ENCODE measurements at places on chromosomes 1 and 21.

GRCh38 chr1:107750364-107750959 lies 214.5 kb downstream of the VAV3 start:
- no peaks in the 10 kb centered on the region for H3K27me3 ChIP-seq
- H3K4me3 ChIP-seq, result no peak overlapping the region
- H3K4me1 ChIP-seq, result no peaks in the 10 kb centered on the region
- H3K27ac ChIP-seq, result no peak overlapping the region
- no peak for DNase-seq

DNA sequence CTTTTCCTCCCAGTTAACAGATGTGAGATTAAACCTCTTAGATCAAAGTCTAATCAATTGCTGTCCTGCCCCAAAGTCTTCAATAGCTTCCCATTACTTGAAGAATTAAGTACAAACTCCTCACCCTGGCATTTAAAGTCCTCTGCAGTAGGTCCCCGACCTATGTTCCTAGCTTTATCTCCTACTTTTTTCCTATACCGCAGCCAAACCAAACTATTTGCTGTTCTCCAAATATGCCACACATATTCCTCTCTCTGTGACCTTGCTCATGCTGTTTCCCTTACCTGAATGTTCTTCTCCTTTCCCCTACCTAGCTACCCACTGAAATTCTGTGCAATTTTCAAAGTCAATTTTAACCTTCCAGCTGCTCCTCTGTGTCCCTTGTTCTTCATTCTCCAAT lies 14.0 kb upstream of the PPP2R5A start:
- no peak for DNase-seq
- H3K4me1 ChIP-seq, result no peaks in the 10 kb centered on the region
- H3K27ac ChIP-seq, result no peak overlapping the region
- no peak overlapping the region for H3K4me3 ChIP-seq

GRCh38 chr1:22290611-22291010 lies 147.7 kb upstream of the WNT4 start:
- H3K4me1 ChIP-seq, result no peaks in the 10 kb centered on the region
- DNase-seq, result no peak
- H3K36me3 ChIP-seq, result no peaks in the 10 kb centered on the region
- H3K4me3 ChIP-seq, result no peak overlapping the region

DNA sequence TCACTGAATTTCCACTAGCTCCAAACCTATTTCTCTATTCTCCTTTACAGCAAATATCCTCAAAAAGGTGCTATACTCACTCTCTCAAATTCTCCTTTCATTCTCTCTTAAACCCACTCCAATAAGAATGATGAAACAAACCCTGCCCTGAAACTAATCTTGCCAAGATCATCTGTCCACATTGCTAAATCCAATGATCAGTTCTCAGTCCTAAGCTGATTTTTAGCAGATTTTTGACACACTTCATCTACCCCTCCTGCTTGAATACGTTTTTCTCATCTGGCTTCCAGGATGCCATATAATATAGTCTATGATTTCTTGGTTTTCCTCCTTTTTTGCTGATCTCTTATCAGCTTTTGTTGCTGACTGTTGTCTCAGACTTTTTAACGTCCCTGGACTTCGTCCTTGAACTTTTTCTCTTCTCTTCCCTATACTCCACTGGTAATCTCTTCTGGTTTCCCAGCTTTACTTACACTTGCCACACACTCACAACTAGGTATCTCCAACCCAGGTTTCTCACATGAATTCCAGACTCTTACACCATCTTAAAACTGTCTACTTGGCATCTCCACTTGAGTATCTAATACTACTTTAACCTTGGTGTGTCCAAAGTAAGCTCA lies 35.3 kb downstream of the RERE start:
- no peak overlapping the region for H3K4me3 ChIP-seq
- peaks cover 5% of the 10 kb centered on the region for H3K4me1 ChIP-seq
- no peaks in the 10 kb centered on the region for H3K36me3 ChIP-seq
- no peaks in the 10 kb centered on the region for H3K27me3 ChIP-seq

DNA sequence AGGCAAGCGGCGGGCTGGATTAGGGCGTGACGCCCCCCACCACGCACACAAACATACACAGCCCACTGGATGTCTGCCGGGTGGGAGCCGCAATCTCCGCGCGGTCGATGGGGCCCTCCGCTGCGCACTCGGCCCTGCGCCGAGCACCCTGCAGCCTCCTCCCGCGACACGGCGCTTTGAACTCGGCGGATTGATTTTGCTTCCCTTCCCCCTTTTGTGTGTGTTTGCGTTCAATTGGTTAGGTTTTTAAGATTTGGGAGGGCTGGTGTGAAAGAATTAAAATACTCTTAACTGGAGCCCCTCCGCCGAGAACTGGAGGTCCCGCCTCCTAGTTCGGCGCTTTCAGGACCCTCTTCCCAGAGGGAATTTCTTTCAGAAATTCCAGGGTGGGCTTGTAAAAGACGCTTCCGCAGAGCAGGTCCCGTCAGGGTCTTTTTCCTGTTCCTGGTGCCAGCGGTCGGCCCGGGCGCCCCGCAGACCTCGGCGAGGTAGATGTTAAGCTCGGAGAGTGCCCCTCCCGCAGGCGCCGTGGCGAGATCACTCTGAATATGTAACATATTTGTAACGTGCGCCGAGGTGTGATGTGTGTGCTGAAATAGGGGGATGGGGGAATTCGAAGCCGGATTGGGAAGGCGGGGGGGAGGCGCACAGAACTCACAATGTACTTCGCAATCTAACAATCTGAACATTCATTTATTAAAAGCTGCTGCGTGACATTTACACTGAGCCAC lies 8.0 kb upstream of the BARHL2 start:
- H3K4me3 ChIP-seq, result no peak overlapping the region
- DNase-seq, result no peak
- H3K36me3 ChIP-seq, result no peaks in the 10 kb centered on the region
- peaks cover 100% of the 10 kb centered on the region for H3K27me3 ChIP-seq
- H3K27ac ChIP-seq, result no peak overlapping the region

DNA sequence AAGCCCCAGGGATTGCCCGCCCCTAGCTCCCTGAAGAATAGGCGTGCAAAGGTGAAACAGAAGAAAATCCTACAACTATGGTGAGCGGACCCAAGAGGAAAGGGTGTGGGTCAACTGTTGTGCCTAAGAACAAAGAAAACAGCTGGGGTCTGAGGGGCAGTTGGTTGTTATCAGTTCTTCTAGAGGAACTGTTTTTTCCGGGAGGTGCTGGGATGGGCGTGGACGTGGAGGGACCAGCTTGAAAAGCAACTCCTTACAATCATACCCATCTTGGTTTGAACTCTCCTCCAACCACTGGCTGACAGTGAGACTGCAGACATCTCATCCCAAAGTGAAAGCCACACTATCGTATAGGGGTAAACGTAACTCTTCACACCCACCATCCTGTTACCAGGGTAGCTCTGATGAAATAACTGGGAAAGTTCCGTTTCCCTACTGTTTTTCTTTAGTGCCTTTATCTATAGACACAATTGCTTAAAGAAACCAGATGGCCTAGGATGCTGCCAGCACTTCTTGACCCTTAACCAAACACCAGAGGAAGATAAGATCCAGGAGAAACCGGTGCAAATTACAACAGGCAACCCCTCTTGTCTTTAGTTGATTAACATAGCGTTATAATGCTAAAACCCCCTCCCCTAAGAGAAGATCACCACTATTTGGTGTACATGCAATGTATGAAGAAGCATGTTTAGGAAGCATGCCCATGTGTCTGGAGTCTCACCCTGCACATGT lies 25.6 kb upstream of the FAM89A start:
- H3K4me1 ChIP-seq, result no peaks in the 10 kb centered on the region
- H3K27me3 ChIP-seq, result peaks cover 11% of the 10 kb centered on the region
- no peak overlapping the region for H3K4me3 ChIP-seq
- H3K36me3 ChIP-seq, result no peaks in the 10 kb centered on the region

DNA sequence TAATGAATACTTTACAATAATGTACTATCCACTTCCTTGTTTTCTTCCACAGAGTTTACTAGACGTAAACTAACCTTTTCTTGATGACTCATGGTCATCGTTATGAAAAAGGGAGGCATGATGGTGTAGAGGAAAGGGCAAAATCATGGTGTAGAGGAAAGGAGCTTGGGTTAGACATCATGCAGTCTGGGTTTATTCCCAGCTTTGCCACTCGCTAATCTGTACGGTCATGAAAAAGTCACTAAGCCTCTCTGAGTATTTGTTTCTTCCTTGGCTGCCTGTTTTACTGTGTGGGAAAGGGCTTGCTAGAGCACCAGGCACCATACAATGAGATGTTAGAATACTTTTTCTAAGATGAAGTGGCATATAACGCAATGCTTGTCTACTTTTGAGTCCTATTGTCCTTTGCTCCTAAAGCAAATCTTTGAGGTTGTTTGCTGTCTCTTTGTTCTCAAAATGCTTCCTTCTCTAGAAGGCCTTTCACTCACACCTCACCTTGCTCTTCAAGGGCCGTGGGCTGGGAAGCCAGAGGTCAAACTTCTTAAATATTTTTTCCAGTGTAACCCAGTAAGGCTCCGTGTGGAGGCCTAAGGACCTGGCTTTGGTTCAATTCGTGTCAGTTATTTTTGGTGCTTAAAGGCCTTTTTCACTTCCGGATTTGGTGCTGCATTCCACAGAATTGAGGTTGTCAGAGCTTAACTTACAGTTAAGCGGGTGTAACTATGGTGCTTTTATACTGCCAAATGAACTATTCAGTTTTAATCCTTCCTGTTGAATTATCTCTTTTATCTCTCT lies 9.9 kb upstream of the ETV3 start:
- peaks cover 52% of the 10 kb centered on the region for H3K4me1 ChIP-seq
- no peaks in the 10 kb centered on the region for H3K27me3 ChIP-seq
- H3K4me3 ChIP-seq, result no peak overlapping the region
- no peak for DNase-seq

GRCh38 chr1:110875216-110875731 lies 2.3 kb downstream of the CD53 start:
- no peaks in the 10 kb centered on the region for H3K36me3 ChIP-seq
- peak overlapping the region; percentile 53 for H3K27ac ChIP-seq
- H3K27me3 ChIP-seq, result no peaks in the 10 kb centered on the region
- H3K4me3 ChIP-seq, result peak overlapping the region; percentile 39
- H3K4me1 ChIP-seq, result no peaks in the 10 kb centered on the region

- H3K36me3 ChIP-seq, result peaks cover 20% of the 10 kb centered on the region
- DNase-seq, result no peak
- H3K4me1 ChIP-seq, result peaks cover 41% of the 10 kb centered on the region
- peak overlapping the region; percentile 96 for H3K27ac ChIP-seq
- H3K27me3 ChIP-seq, result no peaks in the 10 kb centered on the region
- H3K4me3 ChIP-seq, result peak overlapping the region; percentile 66
These were observed 4.0 kb downstream of the S100A16 start for GRCh38 chr1:153608742-153609584.

DNA sequence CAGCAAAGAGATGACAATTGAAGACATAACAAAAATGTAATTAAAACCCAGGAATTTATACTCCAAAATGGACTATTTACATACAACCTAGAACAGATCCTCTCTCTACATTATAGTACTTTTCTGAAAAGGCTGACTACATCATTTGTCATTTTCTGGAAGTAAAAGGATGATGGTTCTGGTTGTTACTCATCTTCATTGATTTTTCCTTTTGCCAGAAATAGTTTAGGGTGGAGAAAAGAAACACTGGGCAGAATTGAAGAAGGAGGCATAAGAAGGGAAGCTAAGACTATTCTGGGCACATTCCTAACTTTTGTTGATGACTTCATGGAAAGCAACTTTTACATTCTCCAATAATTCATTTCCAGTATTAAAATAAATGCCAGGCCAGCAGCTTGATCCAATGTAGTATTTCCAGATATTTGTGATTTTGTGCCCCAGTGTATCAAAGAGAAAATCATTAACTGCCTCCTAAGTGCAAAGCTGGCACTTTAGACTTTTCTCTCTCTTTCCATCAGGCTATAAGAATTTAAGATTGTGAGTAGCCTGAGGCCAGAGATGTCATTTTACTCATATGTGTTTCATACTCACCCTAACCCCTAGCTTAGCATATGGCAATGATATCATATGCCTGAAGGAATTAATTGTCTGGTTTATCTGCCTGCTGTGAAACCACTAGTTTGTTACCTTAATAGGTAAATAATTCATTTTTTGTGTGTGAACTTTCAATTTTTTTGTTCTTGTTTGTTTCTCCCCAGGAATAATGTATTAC lies 369.5 kb upstream of the LYPLAL1 start:
- DNase-seq, result no peak
- H3K4me3 ChIP-seq, result no peak overlapping the region

DNA sequence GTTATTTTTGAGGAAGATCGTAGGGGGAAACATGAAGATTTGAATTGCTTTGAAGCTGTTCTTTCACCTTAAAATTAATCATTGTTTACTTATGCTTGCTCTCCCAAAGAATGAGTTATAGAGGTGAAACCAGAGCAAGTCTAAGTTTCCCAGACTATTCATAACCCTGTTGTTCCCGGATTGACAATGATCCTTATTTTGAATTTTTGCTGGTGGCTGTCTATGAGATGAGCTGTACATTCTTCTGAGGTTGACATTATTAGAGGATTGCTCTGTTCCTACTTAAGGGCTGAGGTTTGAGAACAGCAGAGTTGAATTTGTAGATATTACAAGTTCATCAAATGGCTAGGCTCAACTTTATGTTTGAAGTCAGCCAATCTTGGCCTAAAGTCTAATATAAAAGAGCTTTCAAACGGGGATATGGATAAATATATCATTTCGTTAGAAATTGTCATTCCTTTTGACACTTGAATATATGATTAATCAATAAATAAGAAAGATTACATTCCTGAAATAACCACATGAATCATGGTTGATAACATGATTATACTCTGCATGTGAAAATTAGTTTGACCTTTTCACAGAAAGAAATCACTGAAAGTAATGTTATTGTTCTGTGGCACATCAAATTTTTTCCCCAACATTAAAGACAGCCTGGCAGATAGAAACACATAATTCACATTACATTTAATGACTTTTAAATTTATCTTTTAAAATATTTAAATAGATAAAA lies 19.1 kb upstream of the PDE4B start:
- no peaks in the 10 kb centered on the region for H3K4me1 ChIP-seq
- no peaks in the 10 kb centered on the region for H3K36me3 ChIP-seq
- no peaks in the 10 kb centered on the region for H3K27me3 ChIP-seq
- no peak for DNase-seq

DNA sequence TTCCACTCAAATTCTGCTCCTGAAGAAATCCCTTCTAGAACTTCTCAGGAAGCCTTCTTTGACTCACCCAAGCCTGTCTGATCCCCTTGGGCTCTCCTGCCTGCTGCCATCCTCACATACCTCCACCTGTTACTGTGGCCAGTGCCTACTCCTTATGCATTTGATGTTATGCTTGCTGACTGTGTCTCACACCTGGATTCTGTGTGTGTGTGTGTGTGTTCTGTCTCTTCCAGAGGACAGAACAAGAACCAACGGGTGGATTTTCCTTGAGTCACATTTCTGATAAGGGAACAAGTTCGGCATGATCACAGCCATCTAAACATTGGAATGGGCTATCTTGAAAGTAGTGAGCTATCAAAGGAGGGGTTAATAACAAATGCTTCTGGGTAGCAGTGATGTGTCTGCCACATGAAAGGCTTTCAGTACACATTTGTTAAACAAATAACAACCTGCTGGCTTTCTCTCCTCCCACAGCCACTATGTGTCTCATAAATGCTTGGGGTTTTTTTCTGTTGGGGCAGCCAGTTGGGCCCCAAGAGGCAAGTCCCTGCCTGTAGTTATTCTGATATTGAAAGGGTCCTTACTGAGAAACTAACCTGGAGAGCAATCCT lies 8.9 kb upstream of the GPR37L1 start:
- DNase-seq, result no peak
- H3K36me3 ChIP-seq, result no peaks in the 10 kb centered on the region
